Left renal cortex interstitium (tissue), 4 donors: ENCODE measurements at places on chromosomes 12 and 14. TPM values are rescaled to one million over a fixed set of nuclear protein-coding genes. Genes with fewer than 3 reads are reported as not detected.

The PRB2 gene
- polyA plus RNA-seq = not detected

The OR9K2 gene
- not detected for polyA plus RNA-seq

The MIP gene
- polyA plus RNA-seq = 0.21 TPM

The KCNJ8 gene
- polyA plus RNA-seq = 22.2 TPM

The DPPA3 gene
- not detected for polyA plus RNA-seq

The ARHGEF25 gene
- polyA plus RNA-seq = 38.2 TPM

The APOF gene
- 0.14 TPM for polyA plus RNA-seq

The TRIM9 gene
- 2.0 TPM for polyA plus RNA-seq

The TBC1D30 gene
- polyA plus RNA-seq = 6.7 TPM

The LARP4 gene
- 44.1 TPM for polyA plus RNA-seq

The ADCY6 gene
- 113 TPM for polyA plus RNA-seq

The RNASE7 gene
- 0.86 TPM for polyA plus RNA-seq

The OVCH1 gene
- polyA plus RNA-seq = 0.89 TPM

The NANOG gene
- polyA plus RNA-seq = 0.23 TPM

GRCh38 chr12:120258323-120258896, 7.1 kb downstream of the PXN start:
- no peak for DNase-seq

GRCh38 chr14:76499399-76499798, 123.5 kb downstream of the ESRRB start:
- no peak for DNase-seq

GRCh38 chr12:1655225-1655788, 26.3 kb downstream of the WNT5B start:
- DNase-seq = no peak

DNA sequence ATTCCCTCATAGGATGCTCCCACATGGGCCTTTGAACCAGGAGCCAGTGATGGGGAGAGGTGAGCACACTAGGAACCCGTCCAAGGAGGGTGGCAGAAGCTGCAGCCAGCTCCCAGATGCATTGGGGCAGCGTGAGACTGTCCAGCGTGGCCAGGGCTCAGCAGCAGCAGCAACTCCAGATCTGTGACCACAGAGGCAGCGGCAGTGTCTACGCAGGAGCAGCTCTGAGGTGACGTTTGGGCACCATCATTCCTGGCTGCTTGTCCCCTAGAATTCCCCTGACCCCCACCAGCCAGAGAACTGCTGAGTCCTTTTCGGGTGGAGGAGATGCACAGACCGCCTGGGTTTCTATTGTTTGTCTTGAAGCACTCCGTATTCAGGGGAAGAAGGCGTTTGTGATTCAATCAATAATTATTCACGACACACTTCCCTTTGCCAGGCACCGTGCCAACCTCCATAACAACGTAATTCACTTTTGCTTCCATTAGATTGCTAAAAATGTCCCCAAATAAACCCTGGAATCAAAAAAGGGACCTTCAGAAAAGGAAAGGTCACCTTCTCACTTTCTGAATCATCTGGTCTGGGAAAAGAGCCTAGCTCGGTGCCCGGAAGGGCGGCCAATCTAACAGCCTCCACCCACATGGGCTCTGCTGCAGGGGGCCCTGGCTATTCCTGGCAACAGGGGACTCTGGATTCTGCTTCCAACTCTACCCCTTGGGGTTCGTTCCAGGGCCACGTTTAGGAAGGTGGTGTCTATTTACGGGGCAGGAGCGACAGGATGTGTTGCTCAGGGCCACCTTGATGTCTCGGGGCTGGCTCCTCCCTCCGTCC, 11.4 kb upstream of the BDKRB2 start:
- DNase-seq = no peak

- no peak for DNase-seq
Measured at GRCh38 chr14:76810953-76811400, 1.7 kb downstream of the ANGEL1 start.

DNA sequence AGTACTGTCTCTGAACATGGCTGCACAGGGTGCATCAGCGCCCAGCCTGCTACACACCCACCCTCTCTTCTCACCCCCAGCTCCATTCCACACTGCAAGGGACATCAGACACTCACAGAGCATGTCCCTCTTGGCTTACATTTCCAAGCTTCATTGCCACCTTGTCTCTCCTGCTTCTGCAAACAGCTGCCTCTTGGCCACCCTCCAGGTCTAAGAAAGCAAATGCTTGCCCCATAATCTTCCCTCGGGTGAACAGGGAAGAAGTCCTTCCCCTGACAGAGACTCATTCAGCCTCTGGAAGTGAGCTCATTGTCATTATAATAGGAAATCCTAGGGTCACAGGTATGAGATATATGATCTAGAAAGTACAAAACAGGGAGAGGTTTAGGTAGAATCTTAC, 505.2 kb downstream of the RMST start:
- no peak for DNase-seq

- DNase-seq = no peak
Measured at GRCh38 chr12:42853370-42854140, 264.0 kb upstream of the PRICKLE1 start.

GRCh38 chr12:106711316-106711715, 63.2 kb upstream of the RIC8B start:
- DNase-seq = no peak

GRCh38 chr14:69808919-69809808, 12.1 kb upstream of the SLC10A1 start:
- DNase-seq = no peak

- no peak for DNase-seq
Measured at GRCh38 chr12:53602176-53602864, 23.9 kb downstream of the ATF7 start.

- no peak for DNase-seq
Measured at GRCh38 chr12:104175726-104176247, 37.8 kb upstream of the NFYB start.

- DNase-seq = no peak
Measured at GRCh38 chr12:69354172-69354555, 5.4 kb upstream of the YEATS4 start.

GRCh38 chr14:21414137-21414631, 30.4 kb upstream of the SUPT16H start:
- DNase-seq = no peak

- DNase-seq = no peak
Measured at GRCh38 chr12:131589221-131589897, 121.5 kb upstream of the SFSWAP start.

- DNase-seq = no peak
Measured at GRCh38 chr14:54258382-54258781, 138.4 kb upstream of the CDKN3 start.

GRCh38 chr12:31006416-31007152, 67.1 kb upstream of the DDX11 start:
- no peak for DNase-seq

GRCh38 chr14:56487761-56488160, 91.8 kb upstream of the TMEM260 start:
- no peak for DNase-seq

GRCh38 chr14:63406333-63406732, 87.6 kb upstream of the GPHB5 start:
- DNase-seq = no peak

- no peak for DNase-seq
Measured at GRCh38 chr12:122937622-122938091, 28.6 kb downstream of the ABCB9 start.

- no peak for DNase-seq
Measured at GRCh38 chr12:25977047-25977446, 18.6 kb downstream of the RASSF8 start.

DNA sequence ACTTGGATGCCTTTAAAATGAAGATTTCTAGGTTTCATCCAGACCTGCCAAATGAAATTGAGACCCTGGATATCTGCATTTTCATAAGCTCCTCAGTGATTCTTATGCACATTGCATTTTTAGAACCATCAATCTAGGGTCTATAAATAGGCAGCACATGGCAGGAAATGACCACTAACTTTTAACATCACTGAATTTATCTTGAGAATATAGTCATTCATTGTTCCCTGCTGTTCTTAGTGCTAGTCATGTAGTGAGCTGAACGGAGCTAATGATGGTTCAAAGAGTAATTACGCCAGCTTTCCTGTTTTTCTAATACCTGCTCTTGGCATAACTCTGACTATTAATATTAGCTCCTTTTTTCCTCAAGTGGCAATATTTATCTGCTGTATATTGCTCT, 91.6 kb downstream of the TPH2 start:
- no peak for DNase-seq

GRCh38 chr14:99430491-99430890, 50.2 kb downstream of the SETD3 start:
- no peak for DNase-seq

- DNase-seq = no peak
Measured at GRCh38 chr12:98058838-98059237, 456.6 kb upstream of the TMPO start.

DNA sequence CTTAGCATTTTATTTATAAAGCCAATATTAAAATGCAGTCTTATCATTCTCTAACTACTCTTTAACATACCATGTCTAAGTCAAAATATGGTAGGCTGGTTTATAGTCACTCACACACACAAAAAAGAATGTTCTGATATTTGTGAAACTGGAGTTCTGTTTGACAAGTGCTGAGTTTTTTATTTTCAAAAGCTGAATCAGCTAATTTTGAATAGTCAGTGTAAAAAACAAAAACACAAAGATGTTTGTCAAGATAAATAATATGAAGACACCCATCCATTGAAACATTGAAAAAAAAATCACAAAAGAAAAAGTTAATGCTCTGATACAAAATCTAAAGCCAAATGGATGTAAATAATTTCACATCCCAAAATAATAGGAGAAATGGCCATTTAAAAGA, 231.5 kb downstream of the MED13L start:
- DNase-seq = no peak

GRCh38 chr12:65778258-65779090, 45.8 kb upstream of the HMGA2 start:
- DNase-seq = no peak

DNA sequence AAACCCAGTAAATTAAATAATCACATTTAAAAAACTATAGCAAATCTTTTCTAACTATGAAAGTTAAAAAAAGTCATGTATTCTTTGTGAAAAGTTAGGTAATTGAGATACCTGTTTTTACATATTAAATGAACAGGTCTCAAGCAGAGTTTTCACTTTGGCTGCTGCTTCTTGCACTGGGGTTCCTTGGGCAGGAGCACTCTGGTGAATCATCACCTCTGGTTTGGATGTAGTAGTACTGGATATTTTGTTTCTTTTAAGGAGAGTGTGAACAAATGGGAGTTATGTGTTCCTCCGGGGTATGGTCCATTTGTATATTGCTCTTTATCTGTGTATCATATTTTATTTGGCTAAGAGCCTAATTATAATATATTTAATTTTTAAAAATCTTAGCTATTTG, 82.7 kb downstream of the FUT8 start:
- DNase-seq = no peak

DNA sequence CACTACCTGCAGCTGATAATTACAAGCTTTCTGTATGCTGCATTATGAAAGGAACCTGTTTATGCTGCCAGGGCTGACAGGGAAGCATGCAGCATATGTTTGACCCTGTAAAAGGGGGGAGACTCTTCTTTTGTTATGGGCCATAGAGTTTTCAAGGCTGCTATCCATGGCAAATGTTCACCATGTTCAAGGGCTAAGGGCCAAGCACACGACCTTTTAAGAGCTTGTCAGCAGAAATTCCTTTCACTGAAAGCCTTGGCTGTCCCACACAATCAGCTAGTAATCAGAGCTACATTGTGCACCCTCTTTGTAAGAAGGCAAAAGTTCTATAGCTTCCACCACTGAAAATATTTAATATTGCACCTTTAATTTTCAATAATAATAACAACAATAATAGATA, 74.2 kb upstream of the MBIP start:
- no peak for DNase-seq
